ENCODE measurements at places on chromosomes 3 and 15.

DNA sequence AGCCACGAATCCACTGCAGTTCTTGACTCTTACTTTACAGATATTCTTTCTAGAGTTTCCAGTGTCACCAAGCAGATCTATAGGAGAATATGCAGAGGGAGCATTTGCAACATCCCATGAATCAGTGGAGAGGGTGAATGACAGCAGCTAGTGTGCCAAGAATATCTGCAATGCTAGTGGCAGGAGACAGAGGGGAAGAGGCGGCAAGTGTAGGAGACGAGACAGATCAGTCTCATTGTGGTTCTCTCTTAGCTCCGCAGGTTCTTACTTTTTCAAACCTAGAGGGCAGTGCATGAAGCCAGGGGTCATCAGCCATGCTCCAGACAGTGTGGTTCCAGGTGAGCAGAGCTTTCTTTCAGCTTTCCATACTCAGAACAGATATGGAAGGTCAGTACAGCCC is 744 bp downstream of the ZNF619 start:
- DNase-seq, result no peak

DNA sequence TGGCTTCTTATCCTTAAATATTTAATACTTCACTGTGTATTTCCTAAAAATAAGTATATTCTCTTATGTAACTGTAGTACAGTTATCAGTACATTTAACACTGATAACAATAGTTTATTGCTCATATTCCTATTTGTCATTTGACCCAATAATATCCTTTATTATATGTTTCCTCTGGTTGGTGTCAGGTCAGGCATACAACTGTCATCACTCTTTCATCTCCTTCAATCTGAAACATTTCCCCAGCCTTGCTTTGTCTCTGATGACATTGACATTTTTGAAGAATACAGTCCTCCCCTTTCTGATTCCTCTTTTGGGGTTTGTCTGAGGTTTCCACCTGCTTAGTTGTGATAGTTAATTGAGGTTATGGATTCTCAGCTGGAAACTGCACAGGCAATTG is 27.8 kb downstream of the PLEKHO2 start:
- no peak for DNase-seq

- DNase-seq, result no peak
Observed at GRCh38 chr15:81381720-81382119, 7.7 kb upstream of the TMC3 start.

DNA sequence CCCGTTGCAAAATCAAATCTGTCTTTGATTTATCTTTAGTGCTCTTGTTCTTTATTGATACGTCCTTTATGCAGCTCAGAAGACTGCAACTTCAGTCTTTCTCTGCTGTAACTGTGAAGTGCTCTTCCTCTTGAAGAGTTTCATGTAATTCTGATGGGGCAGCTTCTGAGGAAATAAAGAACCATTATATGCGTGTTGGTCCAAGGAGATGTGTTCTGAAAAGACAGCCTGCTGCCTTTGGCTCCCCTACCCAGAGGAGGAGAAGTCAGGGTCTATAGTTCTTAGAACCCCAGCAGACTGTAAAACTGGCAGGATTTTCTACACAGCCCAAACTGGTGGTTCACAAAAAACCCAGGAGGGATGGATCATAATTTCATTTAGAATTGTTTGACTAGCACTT is 22.4 kb upstream of the ABHD10 start:
- no peak for DNase-seq

GRCh38 chr15:73826711-73827251 is 46.6 kb upstream of the TBC1D21 start:
- DNase-seq, result no peak

- no peak for DNase-seq
Observed at GRCh38 chr3:42736081-42736480, 33.5 kb upstream of the HHATL start.

DNA sequence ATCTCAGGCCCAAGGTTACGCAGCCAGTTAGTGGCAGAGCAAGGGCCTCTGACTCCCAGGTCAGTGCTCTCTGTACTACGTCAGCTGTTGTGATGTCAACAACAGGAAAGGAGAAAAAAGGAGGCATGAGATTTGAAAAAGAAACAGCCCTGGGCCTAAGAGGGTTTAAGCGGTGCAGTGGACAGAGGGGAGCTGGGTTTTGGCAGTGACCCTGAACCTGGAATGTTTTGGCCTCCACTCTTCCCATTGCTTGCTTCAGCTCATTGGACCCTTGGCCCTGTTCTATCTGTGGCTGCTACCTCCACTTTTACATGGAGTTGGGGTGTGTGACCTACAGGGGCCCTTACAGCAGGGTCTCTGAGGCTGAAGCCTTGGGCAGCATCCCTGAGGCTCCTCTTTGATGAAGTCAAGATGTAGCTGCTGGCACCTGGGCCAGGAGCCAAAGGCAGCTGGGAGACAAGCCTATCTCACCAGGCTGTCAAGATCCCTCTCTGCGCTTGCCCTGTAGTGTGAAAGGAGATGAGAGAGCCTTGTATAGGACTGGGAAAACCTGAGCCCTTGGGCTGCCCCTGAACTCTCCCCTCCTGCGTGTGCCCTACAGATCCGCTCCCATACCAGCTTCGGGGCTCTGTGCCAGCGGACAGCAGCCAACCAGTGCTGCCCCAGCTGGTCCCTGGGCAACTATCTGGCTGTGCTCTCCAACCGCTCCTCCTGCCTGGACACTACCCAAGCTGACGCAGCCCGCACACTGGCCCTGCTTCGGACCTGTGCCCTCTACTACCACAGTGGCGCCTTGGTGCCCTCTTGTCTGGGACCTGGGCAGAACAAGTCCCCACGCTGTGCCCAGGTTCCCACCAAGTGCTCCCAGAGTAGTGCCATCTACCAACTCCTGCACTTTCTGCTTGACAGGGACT is 8.7 kb downstream of the DISP2 start:
- DNase-seq, result no peak

- no peak for DNase-seq
Observed at GRCh38 chr3:153818338-153818737, 302.9 kb upstream of the ARHGEF26 start.

All from GM04503 (cell line).